ENCODE measurements at places on chromosomes 13 and 19. TPM values are rescaled to one million over a fixed set of nuclear protein-coding genes. Genes with fewer than 3 reads are reported as not detected.

PALM3 gene
- total RNA-seq = not detected

DNA sequence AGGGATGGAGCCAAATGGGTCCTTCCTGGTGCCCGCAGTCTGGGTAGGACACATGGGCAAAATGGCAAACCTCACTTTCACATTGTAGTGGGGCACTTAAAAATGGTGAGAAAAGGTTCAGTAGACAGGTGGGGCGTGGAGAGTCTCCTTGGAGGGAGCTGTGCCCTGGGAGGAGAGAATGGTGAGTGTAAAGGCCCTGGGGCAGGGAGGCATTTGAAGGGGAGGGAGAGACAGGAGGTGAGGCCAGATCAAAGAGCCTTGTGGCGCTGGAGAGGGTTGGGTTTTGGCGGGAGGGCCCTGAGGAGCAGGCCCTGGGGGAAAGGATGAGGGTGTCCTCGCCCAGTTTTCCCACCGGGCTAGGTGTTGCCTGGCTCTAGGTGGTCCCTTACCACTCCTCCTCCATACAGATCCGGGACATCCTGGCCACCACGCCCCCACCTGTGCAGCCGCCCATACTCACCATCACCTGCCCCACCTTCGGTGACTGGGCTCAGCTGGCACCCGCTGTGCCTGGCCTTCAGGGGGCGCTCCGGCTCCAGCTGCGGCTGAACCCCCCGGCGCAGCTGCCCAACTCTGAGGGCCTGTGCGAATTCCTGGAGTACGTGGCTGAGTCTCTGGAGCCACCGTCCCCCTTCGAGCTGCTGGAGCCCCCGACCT is 6.3 kb downstream of the MAP1S start:
- H3K4me1 ChIP-seq = peaks cover 23% of the 10 kb centered on the region
- H3K27me3 ChIP-seq = no peaks in the 10 kb centered on the region
- no peak overlapping the region for H3K4me3 ChIP-seq
- peaks cover 39% of the 10 kb centered on the region for H3K36me3 ChIP-seq
- H3K27ac ChIP-seq = no peak overlapping the region

GRCh38 chr13:114002009-114002544 is 28.2 kb upstream of the C13orf46 start:
- no peak overlapping the region for H3K4me3 ChIP-seq
- no peaks in the 10 kb centered on the region for H3K4me1 ChIP-seq
- DNase-seq = no peak
- no peak overlapping the region for H3K27ac ChIP-seq
- no peaks in the 10 kb centered on the region for H3K27me3 ChIP-seq

TEX29 gene
- total RNA-seq = 0.51 TPM

- H3K27me3 ChIP-seq = no peaks in the 10 kb centered on the region
- H3K4me1 ChIP-seq = peaks cover 5% of the 10 kb centered on the region
- no peak for DNase-seq
- H3K36me3 ChIP-seq = peaks cover 22% of the 10 kb centered on the region
- H3K27ac ChIP-seq = no peak overlapping the region
These were observed 69.1 kb downstream of the FNDC3A start for GRCh38 chr13:49044836-49045235.

DNA sequence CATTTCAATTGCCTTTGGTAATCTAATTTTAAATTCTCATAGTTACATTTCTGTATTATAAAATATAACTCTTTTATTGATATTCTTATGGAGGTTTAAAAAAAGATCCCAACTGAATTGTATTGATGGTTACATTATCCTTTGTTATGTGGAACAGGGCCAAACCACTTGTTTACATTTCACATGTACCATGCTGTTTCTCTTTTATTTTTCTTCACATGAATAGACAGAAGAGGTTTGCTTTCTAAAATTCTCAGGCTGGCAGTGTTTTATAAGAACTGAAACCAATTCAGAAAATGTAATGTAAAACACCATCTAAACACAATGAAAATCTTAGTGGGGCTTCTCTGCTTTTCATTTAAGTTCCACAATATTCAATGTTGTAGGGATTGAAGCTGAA is 122.5 kb downstream of the GPC5 start:
- no peaks in the 10 kb centered on the region for H3K36me3 ChIP-seq
- H3K4me3 ChIP-seq = no peak overlapping the region
- DNase-seq = no peak
- H3K4me1 ChIP-seq = no peaks in the 10 kb centered on the region
- H3K27me3 ChIP-seq = no peaks in the 10 kb centered on the region

GRCh38 chr13:98523455-98524102 is 53.3 kb downstream of the STK24 start:
- no peaks in the 10 kb centered on the region for H3K27me3 ChIP-seq
- no peak overlapping the region for H3K27ac ChIP-seq
- H3K36me3 ChIP-seq = peaks cover 10% of the 10 kb centered on the region
- no peak overlapping the region for H3K4me3 ChIP-seq
- peaks cover 60% of the 10 kb centered on the region for H3K4me1 ChIP-seq

DNA sequence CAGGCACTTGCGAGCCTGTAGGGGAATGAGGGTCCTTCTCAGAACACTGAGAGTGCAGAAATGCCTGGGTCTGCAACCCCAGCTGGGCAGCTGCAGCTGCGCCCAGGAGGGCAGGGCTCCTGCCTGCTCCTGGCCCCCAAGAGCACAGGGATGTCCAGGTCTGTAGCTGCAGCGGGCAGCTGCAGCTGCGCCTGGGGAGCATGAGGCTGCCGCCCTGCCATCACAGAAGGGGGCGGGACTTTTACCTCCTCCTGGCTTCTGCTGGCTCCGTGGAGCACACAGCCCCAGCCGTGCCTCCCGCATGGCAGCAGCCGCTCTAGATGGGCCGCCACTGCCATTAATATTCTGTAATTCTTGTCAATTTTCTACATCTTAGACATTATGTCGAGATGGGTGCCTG is 17.8 kb downstream of the CPB2 start:
- no peak for DNase-seq
- peaks cover 12% of the 10 kb centered on the region for H3K27me3 ChIP-seq
- H3K27ac ChIP-seq = no peak overlapping the region
- H3K36me3 ChIP-seq = no peaks in the 10 kb centered on the region
- H3K4me1 ChIP-seq = peaks cover 2% of the 10 kb centered on the region

GRCh38 chr13:32609428-32609827 is 23.2 kb downstream of the PDS5B start:
- DNase-seq = no peak
- peaks cover 12% of the 10 kb centered on the region for H3K4me1 ChIP-seq
- H3K27me3 ChIP-seq = no peaks in the 10 kb centered on the region
- no peak overlapping the region for H3K27ac ChIP-seq
- H3K36me3 ChIP-seq = peaks cover 34% of the 10 kb centered on the region
- no peak overlapping the region for H3K4me3 ChIP-seq

DNA sequence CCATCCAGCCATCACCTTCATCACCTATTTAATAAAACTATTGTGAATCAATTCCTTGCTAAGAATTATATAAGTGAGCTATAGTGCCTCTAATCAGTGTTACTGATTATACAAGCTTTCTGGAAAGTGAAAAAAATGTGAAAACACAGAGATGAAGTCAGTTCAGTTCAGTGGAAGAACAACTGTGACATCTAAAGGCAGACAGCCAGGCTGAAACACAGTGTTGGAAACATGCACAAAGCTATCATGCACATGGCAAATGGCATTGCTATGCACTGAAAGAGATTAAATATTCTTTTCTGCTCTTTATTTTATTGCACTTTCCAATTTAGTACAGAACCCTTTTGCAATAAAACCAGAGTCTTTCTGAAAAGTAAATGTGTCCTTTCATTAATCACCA is 294.0 kb downstream of the RBM26 start:
- DNase-seq = no peak
- H3K4me1 ChIP-seq = no peaks in the 10 kb centered on the region
- H3K4me3 ChIP-seq = no peak overlapping the region

ELAVL1 gene
- total RNA-seq = 193 TPM

DNA sequence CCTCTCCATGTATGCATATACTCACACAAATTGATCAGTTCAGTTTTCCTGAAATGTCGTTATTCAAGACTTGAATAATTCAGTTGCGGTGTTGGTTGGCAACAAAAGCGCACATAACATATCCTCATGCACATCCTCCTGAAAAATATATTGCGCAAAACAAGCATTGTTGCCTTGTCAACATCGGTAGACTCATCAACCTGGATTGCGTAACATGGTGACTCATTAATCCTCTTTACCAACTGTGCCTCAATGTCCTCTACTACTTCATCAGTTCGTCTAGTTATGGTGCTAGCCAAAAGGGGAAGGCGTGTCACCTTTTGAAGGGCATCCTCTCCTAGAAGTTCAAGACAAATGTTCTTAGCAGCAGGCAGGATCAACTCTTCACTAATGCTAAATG is 357.7 kb downstream of the LMO7 start:
- DNase-seq = no peak
- no peaks in the 10 kb centered on the region for H3K27me3 ChIP-seq
- no peak overlapping the region for H3K4me3 ChIP-seq

FFAR2 gene
- total RNA-seq = not detected

DNA sequence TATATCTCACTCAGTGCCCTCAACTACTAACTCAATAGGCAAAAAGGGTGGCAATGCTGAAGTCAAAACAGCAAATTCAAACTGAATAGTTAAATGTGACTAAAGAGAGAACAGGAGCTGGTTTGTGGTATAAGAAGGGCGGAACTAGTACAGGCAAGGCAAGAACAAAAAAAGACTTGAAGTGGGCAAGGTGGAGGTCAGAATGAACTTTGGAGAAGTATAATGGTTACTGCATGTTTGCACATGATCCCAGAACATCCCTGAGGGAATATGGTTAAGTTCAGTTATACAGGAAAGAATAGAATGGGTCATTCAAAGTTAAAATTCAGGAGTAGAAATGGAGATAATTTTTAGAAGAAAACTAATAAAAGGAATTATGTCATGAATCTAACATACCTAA is 85.5 kb downstream of the DIAPH3 start:
- H3K27ac ChIP-seq = no peak overlapping the region
- no peak overlapping the region for H3K4me3 ChIP-seq
- DNase-seq = no peak
- no peaks in the 10 kb centered on the region for H3K27me3 ChIP-seq
- H3K36me3 ChIP-seq = peaks cover 6% of the 10 kb centered on the region

DNA sequence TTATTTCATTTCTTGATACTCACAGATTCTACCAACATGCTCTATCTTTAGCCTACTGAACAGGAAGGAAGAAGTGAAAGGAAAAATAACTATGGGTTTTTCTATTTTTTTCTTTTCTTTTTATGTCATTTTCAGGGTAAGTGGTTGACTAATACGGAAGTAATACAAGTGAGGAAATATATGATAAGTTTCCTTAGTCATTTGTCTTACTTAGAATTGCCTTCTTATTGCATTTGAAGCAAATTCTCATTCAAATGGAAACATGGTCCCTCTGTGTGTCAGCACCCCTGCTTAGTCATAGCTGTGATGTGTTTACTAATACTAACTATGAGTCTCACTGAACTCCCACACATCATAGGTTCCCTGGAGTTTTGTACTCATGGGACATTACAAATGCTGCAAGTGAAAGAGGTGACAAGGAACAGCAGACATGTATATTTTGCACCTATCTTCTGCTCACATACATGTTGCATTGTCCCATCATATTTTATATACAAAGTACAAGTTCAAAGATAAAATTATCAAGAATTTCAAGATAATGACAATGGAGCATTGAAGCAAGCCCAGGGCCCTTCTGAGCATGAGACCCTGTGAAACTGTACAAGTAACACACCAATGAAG is 60.1 kb downstream of the DCT start:
- H3K36me3 ChIP-seq = peaks cover 20% of the 10 kb centered on the region
- H3K27me3 ChIP-seq = no peaks in the 10 kb centered on the region
- H3K4me3 ChIP-seq = peak overlapping the region; percentile 63
- peak overlapping the region; percentile 86 for H3K27ac ChIP-seq
- DNase-seq = peak; percentile 61
- H3K4me1 ChIP-seq = peaks cover 22% of the 10 kb centered on the region

DNA sequence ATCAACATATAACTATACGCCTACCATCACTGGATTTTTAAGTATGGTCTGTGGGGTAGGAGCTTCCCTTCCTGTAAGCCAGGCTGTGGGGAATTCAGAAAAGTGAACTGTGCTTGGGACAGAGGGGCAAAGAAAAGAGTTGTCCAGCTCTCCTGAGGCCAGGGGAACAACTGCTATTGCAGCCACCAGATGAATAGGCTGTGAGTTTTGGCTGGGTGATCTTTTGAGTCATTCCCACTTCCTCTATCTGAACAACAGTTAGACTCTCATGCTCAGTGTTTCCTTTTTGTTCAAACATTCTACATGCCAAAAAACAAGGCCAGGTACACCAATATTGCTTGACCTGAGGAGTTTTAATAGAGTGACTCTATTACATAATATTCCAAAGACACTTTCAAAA is 426.2 kb upstream of the DACH1 start:
- H3K4me1 ChIP-seq = no peaks in the 10 kb centered on the region
- no peaks in the 10 kb centered on the region for H3K27me3 ChIP-seq

GRCh38 chr19:50320596-50320995 is 8.6 kb downstream of the KCNC3 start:
- no peak overlapping the region for H3K27ac ChIP-seq
- H3K4me1 ChIP-seq = peaks cover 22% of the 10 kb centered on the region
- no peak overlapping the region for H3K4me3 ChIP-seq
- H3K27me3 ChIP-seq = peaks cover 10% of the 10 kb centered on the region
- no peak for DNase-seq

- peak; percentile 74 for DNase-seq
- peaks cover 23% of the 10 kb centered on the region for H3K36me3 ChIP-seq
- peak overlapping the region; percentile 97 for H3K4me3 ChIP-seq
- H3K27me3 ChIP-seq = no peaks in the 10 kb centered on the region
- peak overlapping the region; percentile 99 for H3K27ac ChIP-seq
These were observed 509 bp downstream of the TPP2 start for GRCh38 chr13:102597029-102597961.

DNA sequence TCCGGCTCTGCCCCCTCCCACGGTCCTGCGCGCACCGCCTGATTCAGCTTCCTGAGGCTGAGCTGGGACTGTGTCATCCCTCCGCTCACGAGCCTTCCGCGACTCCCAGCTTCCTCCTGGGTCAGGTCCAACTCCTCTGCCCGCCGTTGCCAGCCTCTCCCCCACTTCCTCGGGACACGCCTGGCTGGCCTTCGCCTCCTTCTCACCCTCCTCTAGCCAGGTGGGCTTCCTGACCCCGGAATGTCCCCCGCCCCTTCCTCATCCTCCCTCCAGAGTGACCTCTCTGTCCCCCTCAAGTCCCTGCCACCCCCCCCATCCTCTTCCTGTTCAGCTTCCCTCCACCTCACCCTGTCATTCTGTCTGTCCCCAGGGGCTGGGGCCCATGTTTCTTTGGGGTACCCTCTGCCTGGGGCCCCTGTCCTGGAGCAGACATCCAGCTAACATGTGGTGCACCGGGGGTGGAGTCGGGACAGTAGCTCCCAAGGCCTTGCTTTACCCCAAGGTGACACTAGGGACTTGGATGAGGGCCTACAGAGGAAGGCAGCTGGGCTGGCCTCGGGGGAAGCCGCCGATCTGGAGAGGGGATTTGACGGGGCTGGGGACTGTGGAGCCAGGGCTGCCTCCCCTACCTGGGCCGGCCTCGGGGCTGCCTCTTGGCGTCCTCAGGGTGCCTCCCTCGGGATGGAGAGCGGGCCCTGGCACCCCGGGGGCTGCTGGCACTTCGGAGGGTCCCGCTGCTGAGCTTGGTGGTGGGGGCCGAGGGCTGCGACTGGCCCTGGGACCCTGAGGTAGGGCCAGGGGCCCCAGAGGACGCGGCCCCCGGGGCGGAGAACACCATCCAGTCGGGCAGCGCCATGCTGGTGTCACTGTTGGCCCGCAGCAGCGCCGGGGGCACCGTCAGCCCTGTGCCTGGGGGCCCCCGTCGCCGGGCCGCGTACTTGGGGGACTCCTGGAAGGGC is 16.5 kb downstream of the SHANK1 start:
- H3K4me3 ChIP-seq = no peak overlapping the region
- H3K4me1 ChIP-seq = no peaks in the 10 kb centered on the region
- H3K36me3 ChIP-seq = no peaks in the 10 kb centered on the region
- peaks cover 14% of the 10 kb centered on the region for H3K27me3 ChIP-seq

LYL1 gene
- 2.4 TPM for total RNA-seq

ATP1A3 gene
- total RNA-seq = 1.2 TPM

Data from activated CD4-positive, alpha-beta T cell treated with anti-CD3 and anti-CD28 coated beads, Interleukin-2, amount 10 ng/mL, durations not matched to agents 24 days and 14 days (primary cell).